ENCODE measurements at places on chromosomes 5 and 9.

- no peak for DNase-seq
Observed at GRCh38 chr5:34685485-34686165, 29.5 kb downstream of the RAI14 start.

DNA sequence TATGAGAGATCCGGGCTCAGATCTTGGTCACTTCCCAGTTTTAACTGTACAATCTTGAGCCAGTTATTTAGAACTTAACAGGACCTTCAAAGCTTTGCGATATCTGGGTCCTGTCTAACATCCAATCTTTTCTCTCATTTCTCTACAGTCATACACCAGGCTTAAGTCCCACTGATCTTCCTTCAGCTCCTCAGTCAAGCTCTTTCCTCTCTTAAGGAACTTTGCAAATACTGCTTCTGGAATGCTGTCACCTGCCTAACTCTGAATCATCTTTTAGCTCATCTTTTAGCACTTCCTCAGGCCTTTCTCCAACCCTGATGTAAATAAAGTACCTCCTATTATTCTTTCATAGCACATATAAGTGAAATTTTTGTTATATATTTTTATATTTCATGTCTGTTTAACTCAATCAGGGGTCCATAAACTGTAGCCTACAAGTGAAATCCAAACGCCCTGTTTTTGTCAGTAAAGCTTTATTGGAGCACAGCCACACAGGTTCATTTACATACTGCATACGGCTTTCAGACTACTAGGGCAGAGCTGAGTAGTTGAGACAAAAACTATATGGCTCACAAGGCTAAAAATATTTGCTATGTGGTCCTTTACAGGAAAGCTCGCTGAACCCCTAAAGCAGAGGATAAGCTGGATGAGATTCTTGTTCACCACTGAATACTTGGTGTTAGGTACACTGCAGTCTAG lies 63.5 kb downstream of the MEF2C start:
- DNase-seq: no peak

- no peak for DNase-seq
Observed at GRCh38 chr5:43191740-43192557, at the start of gene NIM1K. Gene NIM1K (plus strand): TSS chr5:43192225. CDS start chr5:43245776, 53,551 bp downstream.

DNA sequence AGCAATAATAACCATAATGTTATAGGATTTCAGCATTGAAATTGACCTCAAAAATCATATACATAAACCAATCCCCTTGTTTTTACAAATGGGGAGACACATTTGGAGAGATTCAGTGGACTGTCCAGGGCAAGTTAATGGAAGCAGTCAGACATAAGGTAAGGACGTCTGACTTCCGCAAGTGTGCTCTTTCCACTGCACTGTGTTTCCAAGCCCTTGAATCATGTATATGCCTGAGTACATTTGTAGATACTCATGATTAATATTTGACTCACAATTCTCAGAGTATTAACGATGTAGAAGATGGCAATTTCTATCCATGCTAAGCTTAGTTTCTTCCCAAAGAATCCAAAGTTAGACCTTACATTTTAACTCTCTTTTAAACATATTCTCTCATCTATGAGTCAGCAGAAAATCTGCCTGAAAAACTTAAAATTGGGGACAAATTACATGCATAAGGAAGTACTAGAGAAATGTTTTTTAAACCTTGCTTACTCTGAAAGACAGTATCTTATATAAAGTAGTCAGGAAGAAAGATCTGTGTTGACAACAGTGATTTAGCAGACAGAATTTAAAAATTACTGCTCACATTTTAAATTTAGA lies 165.3 kb downstream of the NFIB start:
- DNase-seq: no peak

DNA sequence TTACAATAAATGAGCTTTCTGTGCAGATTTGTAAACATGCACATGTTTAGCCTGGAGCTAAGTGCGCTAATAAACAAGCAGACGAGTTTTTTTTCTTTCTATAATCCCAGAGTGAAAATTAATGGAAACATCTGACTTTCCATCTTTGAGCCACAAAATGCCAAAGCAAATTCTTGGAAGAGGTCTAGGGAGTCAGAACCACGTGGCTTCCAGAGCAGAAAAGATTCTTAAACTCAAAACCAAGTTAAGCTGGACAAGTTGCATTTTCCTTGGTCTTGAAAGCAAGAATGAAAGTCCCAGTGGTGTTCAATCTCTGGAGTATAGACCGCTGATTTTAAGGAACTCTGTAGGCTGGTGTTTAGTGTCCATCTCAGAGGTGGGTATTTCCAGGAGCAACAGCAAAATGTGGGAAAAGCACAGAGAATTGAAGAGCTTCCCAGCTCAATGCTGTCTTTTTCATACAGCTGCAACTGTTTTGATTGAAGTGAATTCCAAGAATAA lies 71.4 kb downstream of the MYO10 start:
- no peak for DNase-seq

DNA sequence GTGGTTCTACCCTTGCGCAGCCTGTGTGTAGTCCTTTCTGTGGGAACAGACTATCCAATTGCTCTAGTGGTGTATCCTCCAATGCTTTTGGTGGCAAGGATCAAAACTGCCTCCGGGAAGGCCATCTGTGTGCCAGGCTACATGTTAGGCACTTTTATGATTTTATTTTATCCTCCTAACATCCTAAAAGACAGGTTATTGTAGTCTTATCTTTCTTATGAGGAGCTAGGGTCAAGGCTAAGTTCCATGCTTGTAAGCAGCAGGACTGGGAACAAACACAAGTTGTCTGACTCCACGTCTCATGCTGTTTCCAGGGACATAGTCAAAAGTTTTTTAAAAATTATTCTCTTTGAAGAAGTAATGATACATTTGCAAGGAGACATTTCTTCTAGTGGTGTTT lies 278.7 kb upstream of the ADAMTSL1 start:
- DNase-seq: no peak

DNA sequence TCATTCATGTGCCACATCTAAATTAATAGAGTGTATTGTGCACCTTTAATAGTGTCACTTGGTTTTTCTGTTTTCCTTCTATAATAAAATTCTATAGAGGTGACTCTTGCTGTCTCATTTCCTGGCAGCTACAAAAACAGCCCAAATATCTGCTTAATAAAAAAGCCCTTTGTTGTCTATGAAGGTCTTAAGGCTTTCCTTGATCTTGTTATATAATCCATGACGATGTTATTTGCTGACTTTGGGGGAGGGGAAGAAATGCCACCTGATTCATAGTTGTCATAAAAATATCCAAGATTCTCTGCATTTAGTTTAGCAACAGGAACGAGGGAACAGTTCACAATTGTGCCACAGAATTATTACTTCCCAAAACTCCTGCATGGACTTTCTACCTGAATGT lies 31.3 kb downstream of the CPEB4 start:
- no peak for DNase-seq

DNA sequence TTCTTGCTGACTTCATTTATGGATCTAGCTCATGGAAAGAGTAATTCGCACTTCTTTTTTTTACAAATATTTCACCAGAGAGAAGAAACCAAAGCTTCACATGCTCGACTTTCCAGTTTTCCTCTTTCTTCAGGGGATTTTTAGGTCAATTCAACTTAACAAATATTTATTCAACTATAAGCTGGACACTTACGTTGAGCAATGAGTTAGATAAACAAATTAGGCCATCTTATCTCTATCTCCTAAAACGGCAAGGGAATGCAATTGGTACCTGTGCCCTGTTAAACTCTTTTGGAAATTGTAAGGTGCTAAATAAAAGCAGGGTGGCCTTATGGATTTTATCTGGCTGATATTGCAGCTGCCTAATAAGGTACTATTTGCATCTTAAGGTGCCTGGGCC lies 145.1 kb upstream of the RAI14 start:
- DNase-seq: no peak

GRCh38 chr5:174145091-174145490 lies 99.6 kb downstream of the NSG2 start:
- no peak for DNase-seq

GRCh38 chr5:165029099-165029870 lies 1523.9 kb downstream of the MAT2B start:
- no peak for DNase-seq

- no peak for DNase-seq
Observed at GRCh38 chr9:78021697-78022096, 9.9 kb downstream of the GNAQ start.

- peak; percentile 94 for DNase-seq
Observed at GRCh38 chr9:36190388-36191289, at the start of gene CLTA. Gene CLTA (plus strand): TSS chr9:36190921. CDS start chr9:36191057, 136 bp downstream.

GRCh38 chr5:74035521-74035937 lies 409.5 kb downstream of the ARHGEF28 start:
- no peak for DNase-seq

DNA sequence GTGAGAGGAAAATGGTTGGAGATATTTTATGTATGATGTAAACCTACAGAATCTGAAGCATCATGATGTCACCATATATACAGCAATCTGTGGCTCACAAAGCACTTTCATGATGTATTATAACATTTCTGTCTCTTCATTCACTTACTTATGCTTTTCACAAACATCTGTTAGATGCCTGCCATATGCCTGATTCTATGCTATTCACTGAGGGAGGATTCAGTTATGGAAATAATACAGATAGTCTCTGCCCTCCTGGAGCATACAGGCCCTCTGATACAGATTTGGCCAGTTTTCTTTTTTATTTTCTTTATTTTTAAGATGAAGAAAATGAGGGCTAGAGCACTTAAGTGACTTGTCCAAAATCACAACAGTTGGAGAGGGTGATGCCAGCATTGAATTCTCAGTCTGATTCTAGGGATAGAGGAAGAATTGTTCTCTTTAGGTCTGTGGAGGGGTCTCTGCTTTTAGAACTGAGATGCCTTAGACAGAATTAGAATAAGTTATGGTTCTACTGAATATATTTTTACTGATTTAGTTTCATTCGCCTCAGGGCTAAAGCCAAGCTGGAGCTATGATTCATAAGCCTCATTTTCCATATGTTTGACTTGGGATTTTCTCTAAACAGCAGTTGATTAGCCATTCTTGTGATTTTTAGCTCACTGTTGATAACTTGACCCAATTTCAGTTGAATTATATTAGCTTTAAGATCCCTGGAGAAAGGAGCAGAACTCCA lies 636.4 kb downstream of the PRELID2 start:
- DNase-seq: no peak

DNA sequence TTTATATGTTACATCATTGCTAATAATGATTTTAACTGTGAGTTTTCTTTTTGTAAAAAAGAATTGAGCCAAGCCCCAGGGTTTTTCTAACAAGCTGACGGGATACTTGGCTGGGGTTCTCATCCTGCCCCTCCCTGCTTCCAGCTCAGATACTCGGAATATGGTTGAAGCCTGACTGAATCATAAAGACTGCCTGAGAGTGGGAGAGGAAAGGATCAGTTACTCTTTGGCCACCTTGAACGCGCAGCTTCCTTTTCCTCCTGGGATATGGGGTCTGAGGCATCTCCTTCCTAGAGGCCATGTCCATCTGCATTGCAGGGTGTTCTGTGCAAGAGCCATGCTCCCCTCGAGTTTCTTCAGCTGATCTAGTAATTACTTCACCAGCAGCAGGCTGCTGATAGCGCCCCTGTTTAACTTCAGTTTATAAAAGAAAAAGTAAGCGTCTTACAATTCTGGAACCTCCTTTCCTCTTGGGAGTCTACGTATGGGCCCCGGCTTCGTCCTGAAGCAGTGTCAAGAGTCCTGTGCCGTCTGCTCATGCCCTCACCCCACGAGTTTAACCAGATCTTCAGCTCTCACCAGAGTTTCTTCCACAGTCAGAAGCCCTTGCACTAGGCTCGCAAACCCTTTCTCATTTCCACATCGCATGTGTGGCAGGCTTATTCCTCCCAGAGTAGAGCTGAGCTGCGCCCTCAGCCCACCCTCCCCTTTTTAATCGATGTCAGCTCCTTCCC lies 130.0 kb downstream of the MVB12B start:
- DNase-seq: no peak

DNA sequence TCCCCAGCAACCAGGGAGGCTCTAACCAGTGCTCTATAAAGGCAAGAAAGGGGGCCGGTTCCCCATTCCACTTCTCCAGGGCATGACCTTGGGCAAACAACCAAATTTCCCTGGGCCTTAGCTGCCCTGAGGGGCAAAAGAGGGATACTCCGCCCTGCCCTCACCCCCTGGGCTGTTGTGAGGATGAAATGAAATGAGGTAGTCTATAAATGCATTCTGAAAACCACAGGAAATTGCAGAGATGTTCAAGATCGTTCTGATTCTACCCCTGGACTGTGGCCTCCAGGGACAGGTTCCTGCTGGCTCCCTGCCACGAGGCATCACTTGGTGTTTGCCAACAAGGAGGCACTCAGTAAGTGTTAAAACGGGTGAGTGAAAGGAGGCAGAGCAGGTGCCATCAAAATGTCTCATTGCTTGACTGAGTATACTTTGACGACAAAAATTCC lies 5.7 kb downstream of the RAPGEF1 start:
- peak; percentile 26 for DNase-seq

DNA sequence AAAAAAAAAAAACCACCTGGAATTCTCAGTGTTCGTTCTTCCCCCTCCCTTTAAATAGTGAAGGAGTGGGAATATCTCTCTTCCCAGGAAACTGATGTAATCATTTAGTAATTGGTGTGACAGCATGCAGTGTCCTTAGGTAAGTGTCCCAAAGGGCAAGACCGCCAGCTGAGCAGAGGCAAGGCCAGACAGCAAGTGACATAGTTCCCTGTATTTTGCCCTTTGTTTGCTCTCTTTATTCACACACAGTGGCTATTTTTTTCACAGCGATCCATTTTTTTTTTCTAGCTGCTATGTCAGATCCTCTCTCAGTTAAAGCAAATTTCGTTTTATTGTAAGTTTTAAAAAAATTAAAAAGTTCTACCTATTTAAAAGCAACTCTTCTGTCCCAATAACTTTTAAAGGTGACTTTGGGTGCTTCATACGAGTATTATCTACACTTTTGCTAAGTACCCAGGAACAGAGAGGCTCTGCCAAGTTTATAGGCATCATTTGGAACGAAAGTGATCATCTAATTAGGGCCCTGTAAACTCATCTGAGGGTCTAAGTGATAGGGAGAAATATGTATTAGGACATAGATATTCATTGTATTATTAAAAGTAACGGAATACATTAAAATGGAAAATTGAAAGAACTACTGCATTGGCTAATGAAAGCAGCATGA lies 98.2 kb upstream of the ALDH1A1 start:
- no peak for DNase-seq

DNA sequence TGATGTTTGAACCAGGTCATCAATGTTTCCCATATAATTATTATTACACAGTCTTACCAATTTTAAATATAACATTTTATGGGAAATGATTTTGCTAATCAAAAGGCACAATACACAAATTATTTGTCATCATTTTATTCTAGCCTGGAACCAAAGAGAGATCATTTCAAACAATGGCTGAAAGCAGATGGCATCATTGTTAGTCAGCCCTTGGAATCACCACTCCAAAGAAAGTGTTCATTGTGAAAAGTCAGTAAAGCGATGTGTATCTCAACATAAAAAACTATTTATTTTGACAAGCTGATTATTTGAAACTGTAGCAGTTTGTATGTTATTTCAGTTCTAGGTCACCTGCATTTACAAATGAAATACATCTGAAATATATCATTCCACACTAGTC lies 1068.7 kb downstream of the CDH12 start:
- DNase-seq: no peak

DNA sequence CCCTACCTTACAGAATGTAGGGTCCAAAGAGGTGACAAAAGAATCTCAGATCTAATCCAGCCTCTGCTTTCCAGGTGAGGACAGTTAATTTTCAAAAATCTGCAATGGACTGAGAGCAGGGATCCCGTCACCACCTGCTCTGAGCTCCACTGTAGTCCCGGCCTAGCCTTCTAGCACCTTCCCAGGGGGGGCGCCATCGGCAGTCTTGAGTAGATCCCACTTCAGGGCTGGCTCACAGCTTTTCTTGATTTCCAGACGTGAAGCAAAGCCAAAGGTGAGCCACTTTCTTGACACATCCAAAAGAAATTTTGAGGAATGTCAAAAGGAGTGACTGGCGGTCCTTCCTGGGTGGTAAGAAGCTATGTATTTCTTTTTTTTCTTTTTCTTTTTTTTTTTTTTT lies 114.1 kb downstream of the SYK start:
- DNase-seq: no peak
